ENCODE measurements at places on chromosomes 4 and X. TPM values are rescaled to one million over a fixed set of nuclear protein-coding genes. Genes with fewer than 3 reads are reported as not detected.

DNA sequence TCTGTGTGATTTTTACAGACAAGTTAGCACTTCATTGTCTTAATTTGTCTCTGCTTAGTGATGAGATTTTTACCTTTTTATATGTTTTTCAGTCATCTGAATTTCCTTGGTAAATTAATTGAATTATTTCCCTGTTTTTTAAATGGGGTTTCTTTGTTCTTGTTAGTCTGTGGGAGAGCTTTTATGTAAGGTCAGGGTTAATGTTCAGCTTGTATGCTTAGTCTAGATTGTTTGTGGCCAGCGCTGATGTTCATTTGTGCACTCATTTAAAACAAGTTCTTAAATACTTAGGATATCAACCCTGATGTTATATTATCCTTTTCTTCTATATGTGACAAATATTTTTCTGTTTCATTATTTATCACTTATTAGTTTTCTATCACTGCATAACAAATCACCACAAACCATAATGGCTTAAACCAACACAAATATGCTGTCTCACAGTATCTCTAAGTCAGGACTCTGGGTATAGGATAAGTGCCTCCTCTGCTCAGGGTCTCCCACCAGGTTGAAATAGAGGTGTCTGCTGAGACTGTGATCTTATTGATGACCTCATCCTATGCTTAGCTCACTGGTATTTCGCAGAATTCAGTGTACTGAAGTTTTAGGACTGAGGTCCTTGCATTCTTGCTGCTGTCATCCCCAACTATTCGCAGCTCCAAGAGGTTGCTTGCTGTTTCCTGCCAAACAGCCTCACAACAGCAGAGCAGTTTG is 53.2 kb downstream of the ATP10D start:
- DNase-seq: no peak

- no peak for DNase-seq
These were observed 413.1 kb downstream of the GBA3 start for GRCh38 chr4:23105759-23106370.

NCAPG gene
- 25.2 TPM for total RNA-seq

DNA sequence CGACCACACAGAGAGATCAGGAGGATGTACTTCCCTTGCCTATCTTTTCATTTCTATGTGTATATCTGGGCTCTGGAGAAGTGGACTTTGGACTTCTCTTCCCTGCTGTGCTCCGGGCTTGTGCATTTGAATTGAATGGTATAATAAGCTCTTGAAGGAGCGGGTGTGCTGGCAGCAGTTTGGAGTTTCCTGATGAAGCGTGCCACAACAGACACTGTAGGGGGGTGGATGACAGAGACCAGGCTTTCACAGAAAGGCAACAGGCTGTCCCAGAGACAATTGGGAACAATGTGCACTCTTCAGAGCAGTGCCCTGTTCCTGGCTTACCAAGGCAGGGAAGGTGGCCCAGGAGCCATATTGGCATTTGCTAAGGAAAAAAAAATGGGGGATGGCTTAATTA is 170.1 kb downstream of the FRMPD4 start:
- no peak for DNase-seq

SMIM31 gene
- 0.25 TPM for total RNA-seq

NDP gene
- not detected for total RNA-seq

DNA sequence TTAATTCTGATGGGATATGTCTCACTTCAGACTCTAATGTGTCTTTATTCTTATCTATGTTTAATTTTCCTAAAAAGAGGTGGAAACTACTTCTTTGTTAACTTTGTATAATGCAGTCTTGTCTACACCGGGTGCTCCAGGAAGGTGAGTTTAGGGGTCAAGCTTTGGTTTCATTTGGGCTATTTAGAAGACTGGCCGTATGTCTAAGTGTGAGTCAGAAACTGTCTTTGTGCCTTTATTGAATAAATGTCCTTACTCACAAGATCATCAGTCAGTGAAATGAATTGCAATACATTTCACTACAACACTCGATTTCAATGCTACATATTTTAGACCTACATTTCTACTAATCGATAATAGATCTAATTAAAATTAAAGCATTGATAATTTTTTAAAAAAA is 56.2 kb downstream of the PROM1 start:
- DNase-seq: no peak

CYLC1 gene
- total RNA-seq: not detected

DNA sequence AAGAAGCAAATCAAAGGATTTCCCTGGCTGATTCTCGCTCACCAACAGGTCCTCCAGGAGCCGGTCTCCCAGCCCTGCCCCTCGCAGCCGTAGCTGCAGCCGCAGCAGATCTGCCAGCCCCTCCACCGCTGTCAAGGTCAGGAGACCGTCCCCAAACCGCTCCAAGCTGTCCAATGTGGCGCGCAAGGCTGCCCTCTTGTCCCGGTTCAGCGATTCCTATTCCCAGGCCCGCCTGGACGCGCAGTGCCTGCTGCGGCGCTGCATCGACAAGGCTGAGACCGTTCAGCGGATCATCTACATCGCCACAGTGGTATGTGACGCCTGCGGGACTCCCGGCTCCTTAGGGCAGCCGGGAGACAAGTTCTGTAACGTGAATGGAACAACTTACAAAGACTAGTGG is 25.6 kb downstream of the SPATA18 start:
- no peak for DNase-seq

INTU gene
- total RNA-seq: 2.4 TPM

PCDH11X gene
- not detected for total RNA-seq

DNA sequence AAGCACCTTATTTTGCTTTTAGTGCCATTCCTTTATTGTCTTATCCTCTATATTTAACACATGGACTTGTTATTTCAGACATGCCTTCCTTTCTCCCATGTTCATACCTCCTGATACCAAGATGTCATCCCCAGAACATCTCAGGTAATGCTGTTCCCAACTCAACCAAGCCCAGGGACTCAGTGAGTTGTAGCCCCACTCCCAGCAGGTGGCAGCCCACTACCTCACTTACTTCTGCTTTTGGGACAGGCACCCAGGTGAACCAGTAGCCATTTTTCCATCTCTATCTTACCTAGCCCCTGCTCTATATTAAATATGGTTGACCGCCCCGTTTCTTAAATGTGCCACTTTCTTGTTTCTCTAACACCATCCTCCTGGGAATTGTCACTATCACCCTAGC is 199.0 kb downstream of the DCHS2 start:
- DNase-seq: no peak

DNA sequence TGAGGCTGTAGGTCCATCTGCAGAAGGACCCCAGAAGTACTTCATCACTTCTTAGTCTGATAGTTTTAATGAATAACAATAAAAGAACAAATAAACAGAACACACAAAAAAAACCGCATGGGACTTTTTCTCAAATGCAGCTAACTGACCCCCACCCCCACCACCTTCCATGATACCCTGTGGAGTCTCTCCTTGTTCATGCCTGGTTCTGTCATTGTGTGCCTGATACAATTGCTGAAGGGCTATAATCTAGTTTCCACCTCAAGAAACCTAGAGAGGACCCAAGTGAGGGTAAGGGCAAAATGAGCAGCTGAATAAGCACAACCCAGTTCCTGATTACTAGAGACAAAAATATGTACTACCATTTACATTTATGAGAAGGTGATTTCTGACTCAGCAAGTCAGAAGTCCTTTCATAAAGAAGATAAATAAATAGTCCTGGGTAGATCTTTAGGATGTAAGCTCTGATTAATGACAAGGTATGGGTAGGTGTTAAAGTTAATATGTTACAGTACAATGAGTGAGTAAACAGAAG is 155.1 kb downstream of the TMA16 start:
- DNase-seq: no peak

KCND1 gene
- total RNA-seq: not detected

DNA sequence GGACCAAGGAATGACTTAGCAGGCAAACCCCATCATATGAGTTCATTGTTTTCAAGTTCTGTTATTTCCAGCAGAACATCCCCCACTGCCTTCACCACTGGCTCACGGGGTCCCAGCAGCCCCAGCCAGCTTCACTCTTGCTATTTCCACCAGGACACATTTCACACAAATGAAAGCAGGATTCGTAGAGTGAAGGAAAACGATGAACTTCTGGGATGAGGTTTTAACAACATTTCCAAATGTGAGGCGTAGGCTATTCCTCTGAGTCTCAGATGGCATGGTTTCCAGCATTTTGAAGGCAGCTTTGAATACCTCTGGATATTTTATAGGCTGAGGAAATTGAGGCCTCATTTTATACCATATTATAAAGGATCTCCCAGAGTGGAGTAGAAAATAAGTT is 32.9 kb upstream of the EGFL6 start:
- DNase-seq: no peak

GRCh38 chr4:109548655-109549054 is 11.4 kb upstream of the MCUB start:
- no peak for DNase-seq

DNA sequence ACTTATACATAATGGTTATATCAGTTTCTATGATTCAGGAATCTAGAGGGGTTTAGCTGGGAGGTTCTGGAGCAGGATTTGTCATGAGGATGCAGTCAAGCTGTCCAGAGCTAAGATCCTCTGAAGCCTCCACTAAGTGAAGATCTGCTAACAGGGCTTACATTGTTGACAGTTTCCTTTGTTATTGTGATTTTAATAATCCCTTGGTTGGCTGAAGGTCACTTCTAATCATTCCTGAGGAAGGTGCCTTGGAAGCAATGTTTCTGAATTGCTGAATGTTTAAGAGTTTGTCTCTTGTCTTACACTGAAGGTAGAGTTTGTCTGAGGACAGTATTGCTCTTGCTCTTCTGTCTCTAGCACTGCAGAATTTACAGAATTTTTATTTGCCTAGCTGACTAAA is 41.3 kb downstream of the BANK1 start:
- no peak for DNase-seq

- no peak for DNase-seq
These were observed 9.3 kb upstream of the GATB start for GRCh38 chr4:151770154-151770553.

LRRC66 gene
- 1.5 TPM for total RNA-seq

DNA sequence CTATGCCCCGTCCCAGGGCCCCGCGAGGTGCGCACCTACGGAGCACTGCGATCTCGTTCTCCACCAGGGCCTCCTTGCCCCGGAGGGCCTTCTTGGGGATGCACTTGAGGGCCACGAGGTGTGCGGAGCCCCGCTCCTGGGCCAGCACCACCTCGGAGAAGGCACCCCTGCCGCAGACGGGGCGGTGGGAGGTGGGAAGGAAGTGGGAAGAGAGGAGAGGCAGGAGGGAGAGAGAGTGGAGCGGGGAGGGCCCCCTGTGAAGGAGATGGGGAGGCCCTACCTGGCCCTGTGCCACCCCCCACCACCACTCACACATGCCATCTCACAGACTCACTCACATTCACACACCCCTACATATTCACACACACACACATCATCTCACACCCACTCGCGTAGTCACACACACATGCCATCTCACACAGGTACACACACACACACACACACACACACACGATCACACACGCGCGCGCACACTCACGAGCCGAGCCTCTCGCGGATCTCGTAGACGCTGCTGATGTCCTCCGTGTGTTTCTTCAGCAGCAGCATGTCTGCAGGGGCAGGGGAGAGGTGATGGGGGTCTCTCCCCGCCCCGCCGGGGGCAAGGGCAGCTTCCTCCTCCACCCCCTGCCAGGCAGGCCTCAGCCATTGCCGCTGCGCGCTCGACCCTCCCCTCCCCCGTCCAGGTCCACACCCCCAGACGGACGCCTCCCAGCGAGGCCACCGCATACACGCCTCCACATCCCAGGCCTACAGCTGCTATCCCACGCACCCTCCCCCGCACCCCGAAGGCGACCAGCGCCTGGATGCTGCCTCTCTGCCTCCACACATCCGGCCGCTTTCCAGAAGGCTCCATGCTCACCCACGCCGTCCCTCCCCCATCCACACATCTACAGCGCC is 834 bp downstream of the PNCK start:
- DNase-seq: no peak

TRO gene
- not detected for total RNA-seq

DNA sequence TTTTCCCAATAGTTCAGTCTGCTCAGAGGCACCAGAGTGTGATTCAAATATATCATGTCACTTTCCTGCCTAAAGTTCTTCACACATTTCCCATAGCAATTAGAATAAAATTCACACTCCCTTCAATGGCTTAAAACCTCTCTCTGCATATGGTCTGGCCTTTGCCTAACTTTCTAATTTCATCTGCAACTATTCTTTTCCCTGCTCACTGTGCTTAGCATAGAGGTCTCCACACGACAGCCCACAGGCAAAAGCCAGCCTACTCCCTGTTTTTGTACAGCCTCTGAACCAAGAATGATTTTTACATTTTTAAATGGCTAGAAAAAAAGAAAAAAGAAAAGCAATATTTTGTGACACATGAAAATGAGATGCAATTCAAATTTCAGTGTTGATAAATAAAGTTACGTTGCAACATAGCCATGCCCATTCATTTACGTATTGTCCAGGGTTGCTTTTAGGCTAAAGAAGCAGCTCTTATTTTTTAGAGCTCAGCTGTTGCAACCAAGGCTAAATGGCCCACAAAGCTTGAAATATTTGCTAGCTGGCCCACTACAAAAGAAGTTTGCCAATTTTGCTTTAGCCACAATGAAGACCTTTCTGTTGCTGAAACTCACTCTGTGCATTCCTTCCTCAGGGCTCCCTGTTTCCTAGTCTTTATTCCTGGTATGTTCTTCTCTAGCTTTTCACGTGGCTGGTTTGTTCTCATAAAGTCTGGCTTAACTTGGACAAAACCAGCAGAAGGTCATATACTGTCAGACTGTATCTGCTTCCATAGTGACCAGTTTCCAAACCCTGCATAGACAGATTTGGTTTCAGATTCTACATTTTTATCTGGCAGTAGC is 26.6 kb upstream of the IRF2 start:
- DNase-seq: no peak

GRCh38 chr4:37917388-37917787 is 26.5 kb downstream of the TBC1D1 start:
- DNase-seq: no peak

TMEM128 gene
- total RNA-seq: 14.4 TPM

GRCh38 chr4:155948541-155948940 is 5.1 kb downstream of the CTSO start:
- no peak for DNase-seq

FGF5 gene
- not detected for total RNA-seq

DNA sequence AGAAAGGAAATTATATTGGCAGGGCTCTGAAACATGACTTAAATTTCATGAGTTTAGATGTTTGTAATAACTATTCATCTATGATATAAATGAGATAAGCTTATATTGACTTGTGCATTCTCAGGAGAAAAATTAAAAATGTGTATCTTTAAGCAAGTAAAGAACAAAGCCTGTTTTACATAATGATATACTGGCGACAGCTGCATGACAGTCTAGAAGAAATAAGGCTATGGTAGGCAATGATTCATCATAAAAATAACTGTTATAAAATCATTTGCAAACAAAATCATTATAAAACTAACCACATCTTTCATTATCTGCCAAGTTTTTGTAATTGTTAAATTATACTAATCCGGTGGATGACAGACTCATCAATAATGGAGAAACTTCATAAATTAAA is 188.1 kb downstream of the ADAM29 start:
- DNase-seq: no peak

DNA sequence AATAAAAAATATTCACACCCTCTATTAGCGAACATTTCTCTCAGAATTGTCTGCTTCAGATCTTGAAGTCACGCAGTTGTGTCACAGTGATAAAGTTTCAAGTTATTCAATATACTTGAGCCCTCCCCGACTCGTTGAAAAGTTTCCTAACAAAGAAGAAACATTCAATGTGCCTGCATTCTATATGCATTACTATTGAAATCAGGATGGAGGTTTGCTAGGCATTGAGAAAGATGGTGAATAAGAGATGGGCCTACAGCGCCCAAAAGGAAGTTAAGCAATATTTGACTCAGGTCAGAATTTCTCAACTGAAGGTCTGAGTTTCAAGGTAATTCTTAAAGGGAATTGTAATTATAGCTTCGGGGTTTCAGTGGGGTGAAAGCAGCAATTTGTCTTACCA is 6.1 kb downstream of the TCEANC start:
- peak; percentile 8 for DNase-seq
